Ovary (tissue), 10 donors: ENCODE measurements at places on chromosomes 12 and 14.

- H3K36me3 ChIP-seq = no peaks in the 10 kb centered on the region
- H3K4me1 ChIP-seq = peaks cover 16% of the 10 kb centered on the region
- H3K27me3 ChIP-seq = peaks cover 22% of the 10 kb centered on the region
- H3K4me3 ChIP-seq = peak within 1 kb of the TSS; percentile 13
- no peak for DNase-seq
- H3K27ac ChIP-seq = no peak within 1 kb of the TSS
Measured at GRCh38 chr12:49346659-49347310, at the start of gene DNAJC22. Gene DNAJC22, plus strand, starts transcription at chr12:49346888. Its CDS starts 1,985 bp downstream, at chr12:49348873.

DNA sequence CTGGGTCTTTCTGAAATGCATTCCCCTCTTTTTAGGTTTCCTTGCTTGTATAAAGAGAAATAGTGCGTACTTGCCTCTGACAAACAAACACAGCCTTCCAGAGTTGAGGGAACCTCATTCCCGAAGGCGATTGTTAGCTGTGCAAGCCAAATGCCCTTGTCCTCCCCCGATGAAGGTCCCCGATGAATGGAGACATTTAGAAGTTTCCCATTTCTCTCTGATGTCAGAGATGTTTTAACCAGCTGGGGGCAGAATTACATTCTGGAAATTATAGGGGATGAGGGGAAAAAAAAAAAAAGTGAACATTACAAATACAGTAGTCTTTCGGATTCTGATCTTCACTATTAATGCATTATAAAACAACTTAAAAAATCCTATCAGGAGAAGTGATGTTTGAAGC lies 366.8 kb downstream of the VRK1 start:
- H3K36me3 ChIP-seq = no peaks in the 10 kb centered on the region
- H3K27me3 ChIP-seq = no peaks in the 10 kb centered on the region
- no peak overlapping the region for H3K27ac ChIP-seq
- H3K4me3 ChIP-seq = no peak overlapping the region
- DNase-seq = no peak

- H3K4me1 ChIP-seq = no peaks in the 10 kb centered on the region
- no peaks in the 10 kb centered on the region for H3K27me3 ChIP-seq
- no peak overlapping the region for H3K4me3 ChIP-seq
Measured at GRCh38 chr14:67787673-67788072, 28.7 kb downstream of the ZFYVE26 start.

DNA sequence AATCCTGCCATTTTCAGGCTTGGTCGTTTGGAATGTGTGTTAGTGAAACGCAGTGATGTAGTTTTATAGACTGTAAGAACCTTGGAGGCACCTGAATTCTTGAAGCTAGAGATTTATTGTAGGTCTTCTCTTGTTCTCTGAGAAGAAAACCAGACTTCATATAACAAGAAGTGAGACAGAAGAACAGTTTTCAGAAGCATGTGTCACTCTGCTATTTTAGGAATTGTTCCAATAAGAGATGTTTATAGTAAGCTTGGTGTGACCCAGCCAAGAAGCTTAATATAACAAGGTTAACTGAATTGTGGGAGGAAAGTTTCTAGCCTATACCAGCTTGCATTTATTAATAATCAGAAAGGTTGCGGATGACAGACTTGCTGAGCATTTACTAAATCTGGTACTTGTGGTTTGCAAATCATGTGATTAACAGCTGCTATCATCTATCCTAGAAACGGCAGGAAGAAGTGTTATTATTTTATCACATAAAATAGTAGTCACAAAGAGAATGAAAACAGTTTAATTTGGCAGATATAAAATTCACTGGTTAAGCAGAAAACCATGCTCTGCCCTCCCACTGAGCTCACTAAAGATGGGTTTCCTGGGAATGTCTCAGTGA lies 49.2 kb upstream of the BCAT1 start:
- no peaks in the 10 kb centered on the region for H3K36me3 ChIP-seq
- H3K27ac ChIP-seq = no peak overlapping the region
- H3K4me3 ChIP-seq = no peak overlapping the region
- no peaks in the 10 kb centered on the region for H3K27me3 ChIP-seq
- DNase-seq = no peak

GRCh38 chr12:94092516-94093241 lies 55.7 kb upstream of the PLXNC1 start:
- no peak for DNase-seq
- no peak overlapping the region for H3K4me3 ChIP-seq

DNA sequence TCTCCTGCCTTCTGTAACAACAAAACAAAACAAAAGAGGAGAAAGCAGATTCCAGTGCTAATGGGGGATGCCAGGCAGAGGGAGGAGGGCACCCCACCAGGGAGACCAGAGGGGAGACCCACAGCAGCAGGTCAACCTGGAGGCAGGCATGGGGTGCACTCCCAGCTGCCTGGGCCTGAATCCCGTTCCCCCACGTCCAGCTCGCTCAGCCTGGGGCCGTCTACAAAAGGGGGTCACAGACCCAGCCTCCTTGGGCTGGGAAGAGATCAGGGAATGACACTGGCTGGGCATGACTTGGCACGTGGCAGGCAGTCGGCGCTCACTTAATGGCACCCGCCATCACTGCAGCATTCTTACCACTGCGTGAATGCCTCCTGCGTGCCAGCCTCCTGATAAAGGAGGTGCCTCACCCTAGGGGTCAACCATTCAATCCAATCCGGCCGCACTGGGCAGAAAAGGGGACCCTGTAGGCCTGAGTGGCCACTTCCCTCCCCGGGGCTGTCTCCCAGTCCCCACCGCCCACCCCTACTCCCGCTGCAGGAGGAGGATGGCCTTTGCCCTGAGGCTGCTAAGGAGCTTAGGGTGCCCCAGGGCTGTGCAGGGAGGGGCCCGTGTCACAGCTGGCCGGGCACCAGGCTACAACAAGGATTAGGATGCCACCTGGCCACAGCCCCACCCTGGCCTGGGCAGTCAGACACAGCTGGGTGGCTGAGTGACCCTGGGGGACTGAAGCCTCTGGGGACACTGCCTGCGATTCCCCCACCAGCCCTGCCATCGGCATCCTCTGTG lies 87.5 kb downstream of the NCOR2 start:
- no peaks in the 10 kb centered on the region for H3K36me3 ChIP-seq
- DNase-seq = no peak
- H3K27me3 ChIP-seq = no peaks in the 10 kb centered on the region
- H3K4me1 ChIP-seq = peaks cover 12% of the 10 kb centered on the region

GRCh38 chr12:101653030-101653429 lies 44.4 kb upstream of the CHPT1 start:
- H3K4me3 ChIP-seq = no peak overlapping the region
- DNase-seq = no peak
- H3K4me1 ChIP-seq = no peaks in the 10 kb centered on the region
- H3K27me3 ChIP-seq = no peaks in the 10 kb centered on the region
- no peak overlapping the region for H3K27ac ChIP-seq

- no peaks in the 10 kb centered on the region for H3K36me3 ChIP-seq
- no peak overlapping the region for H3K27ac ChIP-seq
- H3K27me3 ChIP-seq = no peaks in the 10 kb centered on the region
- no peak for DNase-seq
- H3K4me3 ChIP-seq = no peak overlapping the region
- no peaks in the 10 kb centered on the region for H3K4me1 ChIP-seq
Measured at GRCh38 chr12:38783304-38783703, 122.1 kb downstream of the CPNE8 start.

DNA sequence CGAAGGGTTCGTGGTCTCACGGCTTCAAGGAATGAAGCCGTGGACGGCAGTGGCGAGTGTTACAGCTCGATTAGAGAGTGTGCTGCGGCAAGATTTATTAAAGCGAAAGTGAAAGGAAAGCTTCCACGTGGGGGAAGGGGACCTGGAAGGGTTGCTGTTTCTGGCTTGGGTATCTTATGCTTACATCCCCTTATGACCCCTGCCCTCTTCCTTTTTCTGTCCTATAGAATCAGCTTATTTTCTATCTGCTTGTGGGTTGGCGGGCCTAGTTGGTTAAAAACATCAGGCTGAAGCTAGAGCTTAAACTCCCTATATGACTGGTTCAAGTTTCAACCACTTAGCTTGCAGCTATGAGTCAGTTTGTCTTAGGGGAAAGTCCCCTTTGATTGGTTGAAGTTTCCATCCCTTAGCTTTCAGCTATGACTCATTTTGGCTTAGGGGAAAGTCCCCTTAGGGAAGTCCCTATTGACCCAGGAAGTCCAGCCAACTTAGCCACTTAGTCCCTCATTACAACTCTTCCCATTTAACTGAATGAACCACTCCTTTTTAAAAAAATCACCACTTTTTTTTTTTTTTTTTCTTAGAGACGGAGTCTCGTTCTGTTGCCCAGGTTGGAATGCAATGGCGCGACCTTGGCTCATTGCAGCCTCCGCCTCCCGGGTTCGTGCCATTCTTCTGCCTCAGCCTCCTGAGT lies 1494.7 kb upstream of the TMEM132C start:
- no peaks in the 10 kb centered on the region for H3K27me3 ChIP-seq
- no peak overlapping the region for H3K4me3 ChIP-seq
- no peaks in the 10 kb centered on the region for H3K4me1 ChIP-seq
- H3K27ac ChIP-seq = no peak overlapping the region
- no peak for DNase-seq

DNA sequence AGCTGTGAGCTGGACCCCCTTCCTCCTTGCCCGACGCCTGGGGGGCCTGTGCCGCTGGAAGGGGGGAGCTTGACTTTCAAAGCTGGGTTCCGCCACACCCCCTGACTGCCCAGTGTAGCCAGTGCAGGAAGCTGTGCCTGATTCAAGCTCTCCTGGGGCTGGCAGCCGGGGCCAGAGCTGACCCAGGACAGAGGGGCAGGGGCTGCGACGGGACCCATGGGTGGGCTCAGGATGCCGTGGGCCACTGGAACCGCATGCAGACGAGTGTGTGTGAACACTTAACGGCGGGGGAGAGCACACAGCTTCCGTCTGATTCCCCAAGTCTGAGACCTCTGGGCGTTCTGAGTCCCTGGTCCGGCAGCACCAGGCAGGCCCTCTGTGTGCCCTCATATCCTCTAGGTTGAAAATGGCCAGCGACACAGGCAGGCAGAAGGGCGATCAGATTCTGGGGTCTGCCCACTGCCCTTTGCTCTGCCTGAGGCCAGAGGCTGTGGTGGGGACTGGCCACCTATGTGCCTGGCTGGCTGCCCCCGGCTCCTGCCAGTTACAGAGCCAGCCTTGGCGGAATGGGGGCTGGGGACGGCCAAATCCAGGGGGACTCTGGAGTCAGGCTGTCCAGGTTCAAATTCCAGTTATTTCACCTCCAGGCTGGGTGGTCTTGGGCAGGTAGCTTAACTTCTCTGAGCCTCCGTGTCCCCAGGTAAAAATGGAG lies 54.0 kb downstream of the CYP46A1 start:
- H3K36me3 ChIP-seq = no peaks in the 10 kb centered on the region
- peak overlapping the region; percentile 13 for H3K27ac ChIP-seq
- no peak for DNase-seq
- H3K27me3 ChIP-seq = no peaks in the 10 kb centered on the region
- peak overlapping the region; percentile 42 for H3K4me3 ChIP-seq
- H3K4me1 ChIP-seq = peaks cover 7% of the 10 kb centered on the region

DNA sequence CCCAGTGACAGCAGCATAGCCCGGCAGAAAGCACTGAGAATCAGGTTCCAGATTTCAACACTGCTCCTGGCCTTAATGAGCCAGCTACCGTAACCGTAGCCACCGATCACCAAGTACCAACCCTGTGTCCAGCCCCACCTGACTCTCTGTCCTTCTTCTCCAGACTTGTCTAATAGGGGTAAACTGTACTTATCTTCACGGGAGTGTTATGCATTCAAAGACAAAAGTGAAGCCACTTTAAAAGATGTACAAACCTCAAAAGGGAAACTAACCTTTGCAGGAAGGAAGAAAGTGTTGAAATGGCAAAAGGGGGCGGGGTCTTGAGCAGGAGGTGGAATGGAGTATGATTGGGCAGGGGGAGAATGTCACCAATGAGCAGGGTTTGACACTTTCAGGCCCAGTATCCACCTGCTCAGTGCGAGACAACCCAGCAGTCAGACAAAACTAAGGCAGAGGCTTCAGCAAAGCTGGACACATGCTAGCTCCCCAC lies 226.1 kb downstream of the CHST11 start:
- DNase-seq = no peak
- H3K27ac ChIP-seq = no peak overlapping the region
- no peaks in the 10 kb centered on the region for H3K4me1 ChIP-seq
- H3K27me3 ChIP-seq = no peaks in the 10 kb centered on the region

- no peak overlapping the region for H3K27ac ChIP-seq
- no peak for DNase-seq
- no peaks in the 10 kb centered on the region for H3K27me3 ChIP-seq
- H3K4me3 ChIP-seq = no peak overlapping the region
- H3K36me3 ChIP-seq = no peaks in the 10 kb centered on the region
Measured at GRCh38 chr14:92563359-92563758, 49.8 kb downstream of the RIN3 start.

DNA sequence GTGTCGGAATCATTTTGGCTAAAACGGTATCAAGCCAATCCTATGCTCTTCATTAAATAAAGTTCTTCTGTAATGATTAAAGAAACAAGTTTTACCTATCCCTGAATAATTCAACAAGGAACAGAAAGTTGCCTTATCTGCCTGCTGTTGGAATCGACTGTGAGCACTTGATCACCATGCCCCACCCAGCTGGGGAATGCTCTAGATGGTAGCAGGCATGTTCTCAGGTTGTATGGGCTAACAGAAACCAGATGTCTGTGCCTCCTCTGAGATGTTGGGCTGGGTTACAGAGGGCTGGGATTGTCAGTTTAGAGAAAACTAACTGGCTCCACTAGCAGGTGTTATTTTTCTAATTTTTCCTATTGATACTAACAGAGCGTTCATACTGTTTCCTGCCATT lies 28.9 kb downstream of the RTRAF start:
- no peak overlapping the region for H3K27ac ChIP-seq
- H3K36me3 ChIP-seq = no peaks in the 10 kb centered on the region
- H3K4me3 ChIP-seq = no peak overlapping the region
- no peaks in the 10 kb centered on the region for H3K27me3 ChIP-seq
- DNase-seq = no peak

- H3K27me3 ChIP-seq = no peaks in the 10 kb centered on the region
- no peak for DNase-seq
- no peaks in the 10 kb centered on the region for H3K36me3 ChIP-seq
- no peak overlapping the region for H3K27ac ChIP-seq
- no peak overlapping the region for H3K4me3 ChIP-seq
Measured at GRCh38 chr12:1760566-1761382, 59.6 kb upstream of the LRTM2 start.

GRCh38 chr12:100138803-100139098 lies 3.9 kb downstream of the BLTP3B start:
- H3K4me1 ChIP-seq = peaks cover 1% of the 10 kb centered on the region
- H3K27me3 ChIP-seq = no peaks in the 10 kb centered on the region
- no peak overlapping the region for H3K4me3 ChIP-seq
- H3K27ac ChIP-seq = no peak overlapping the region

DNA sequence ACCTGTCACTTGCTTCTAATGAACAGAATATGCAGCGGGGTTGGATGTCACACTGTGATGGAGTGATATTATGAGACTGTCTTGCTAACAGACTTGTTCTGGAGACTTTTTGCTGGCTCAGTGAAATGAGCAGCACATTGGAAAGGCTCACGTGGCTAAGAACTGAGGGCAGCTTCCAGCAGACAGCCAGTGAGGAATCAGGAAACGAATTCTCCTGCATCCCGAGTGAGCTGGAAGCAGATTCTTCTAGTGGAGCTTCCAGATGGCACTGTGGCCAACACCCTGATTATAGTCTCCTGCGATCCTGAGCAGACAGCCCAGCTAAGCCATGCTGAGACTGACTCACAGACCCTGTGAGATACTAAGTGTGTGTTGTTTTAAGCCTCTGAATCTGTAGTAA lies 16.1 kb upstream of the TSPAN9 start:
- no peak overlapping the region for H3K4me3 ChIP-seq
- no peaks in the 10 kb centered on the region for H3K27me3 ChIP-seq
- no peak for DNase-seq
- no peaks in the 10 kb centered on the region for H3K36me3 ChIP-seq
